NCI-H1092 treated with DMSO at 0.1 percent for 48 hours (cell line): ENCODE measurements at places on chromosomes 13 and 19.

DNA sequence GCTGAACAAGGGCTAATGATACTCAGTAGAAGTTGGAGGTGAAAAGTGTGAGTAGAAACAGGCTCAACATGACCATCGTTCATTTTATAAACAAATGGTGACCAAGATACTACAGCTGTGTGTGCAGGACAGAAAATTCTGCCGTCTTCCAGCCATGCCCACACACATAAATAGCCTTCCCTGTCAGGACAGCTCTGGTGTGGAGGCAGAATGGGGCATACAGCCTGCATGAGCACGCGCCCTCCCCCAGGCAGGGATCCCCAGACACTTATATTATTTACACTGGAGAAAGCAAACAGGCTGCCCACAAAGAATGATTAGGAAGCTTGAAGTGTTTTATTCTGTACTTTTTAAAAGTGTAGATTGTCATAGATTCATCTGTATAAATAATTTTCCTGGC, 20.4 kb downstream of the GJA3 start:
- DNase-seq, result no peak

DNA sequence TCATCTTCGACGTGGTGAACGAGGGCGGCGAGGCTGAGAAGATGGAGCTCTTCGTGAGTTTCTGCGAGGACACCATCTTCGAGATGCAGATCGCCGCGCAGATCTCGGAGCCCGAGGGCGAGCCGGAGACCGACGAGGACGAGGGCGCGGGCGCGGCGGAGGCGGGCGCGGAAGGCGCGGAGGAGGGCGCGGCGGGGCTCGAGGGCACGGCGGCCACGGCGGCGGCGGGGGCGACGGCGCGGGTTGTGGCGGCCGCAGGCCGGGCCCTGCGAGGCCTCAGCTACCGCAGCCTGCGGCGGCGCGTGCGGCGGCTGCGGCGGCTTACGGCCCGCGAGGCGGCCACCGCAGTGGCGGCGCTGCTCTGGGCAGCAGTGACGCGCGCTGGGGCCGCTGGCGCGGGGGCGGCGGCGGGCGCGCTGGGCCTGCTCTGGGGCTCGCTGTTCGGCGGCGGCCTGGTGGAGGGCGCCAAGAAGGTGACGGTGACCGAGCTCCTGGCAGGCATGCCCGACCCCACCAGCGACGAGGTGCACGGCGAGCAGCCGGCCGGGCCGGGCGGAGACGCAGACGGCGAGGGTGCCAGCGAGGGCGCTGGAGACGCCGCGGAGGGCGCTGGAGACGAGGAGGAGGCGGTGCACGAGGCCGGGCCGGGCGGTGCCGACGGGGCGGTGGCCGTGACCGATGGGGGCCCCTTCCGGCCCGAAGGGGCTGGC, 52.6 kb downstream of the MAP4K1 start:
- no peak for DNase-seq

GRCh38 chr13:75803164-75803611, 167.1 kb downstream of the LMO7 start:
- peak; percentile 56 for DNase-seq

- DNase-seq, result no peak
Measured at GRCh38 chr19:9070066-9070465, 16.8 kb upstream of the OR1M1 start.

GRCh38 chr13:112783978-112784371, 94.1 kb downstream of the ATP11A start:
- DNase-seq, result no peak

DNA sequence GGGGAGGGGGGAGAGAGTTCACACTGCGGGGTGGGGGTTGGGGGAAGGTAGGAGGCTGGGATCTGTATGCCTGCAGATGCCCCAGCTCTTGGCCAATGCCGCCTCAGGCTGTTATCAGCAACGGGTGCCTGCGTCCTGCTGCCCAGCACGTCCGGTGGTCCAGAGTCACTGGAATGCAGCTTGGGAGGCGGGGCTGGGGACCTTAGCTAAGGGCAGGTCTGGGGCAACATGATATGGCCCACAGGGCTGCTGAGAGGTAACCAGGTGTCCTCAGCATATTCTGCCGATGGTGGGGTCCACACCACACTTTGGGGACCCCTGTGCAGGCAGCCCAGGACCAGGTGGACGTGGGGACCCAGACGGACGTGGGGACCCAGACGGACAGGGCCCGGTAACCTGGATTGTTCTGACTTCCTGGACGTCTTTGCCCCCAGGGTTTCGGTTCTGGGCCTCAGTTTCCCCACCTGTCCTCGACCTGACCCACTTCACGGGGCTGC, 668 bp upstream of the ARHGAP45 start:
- DNase-seq, result no peak

DNA sequence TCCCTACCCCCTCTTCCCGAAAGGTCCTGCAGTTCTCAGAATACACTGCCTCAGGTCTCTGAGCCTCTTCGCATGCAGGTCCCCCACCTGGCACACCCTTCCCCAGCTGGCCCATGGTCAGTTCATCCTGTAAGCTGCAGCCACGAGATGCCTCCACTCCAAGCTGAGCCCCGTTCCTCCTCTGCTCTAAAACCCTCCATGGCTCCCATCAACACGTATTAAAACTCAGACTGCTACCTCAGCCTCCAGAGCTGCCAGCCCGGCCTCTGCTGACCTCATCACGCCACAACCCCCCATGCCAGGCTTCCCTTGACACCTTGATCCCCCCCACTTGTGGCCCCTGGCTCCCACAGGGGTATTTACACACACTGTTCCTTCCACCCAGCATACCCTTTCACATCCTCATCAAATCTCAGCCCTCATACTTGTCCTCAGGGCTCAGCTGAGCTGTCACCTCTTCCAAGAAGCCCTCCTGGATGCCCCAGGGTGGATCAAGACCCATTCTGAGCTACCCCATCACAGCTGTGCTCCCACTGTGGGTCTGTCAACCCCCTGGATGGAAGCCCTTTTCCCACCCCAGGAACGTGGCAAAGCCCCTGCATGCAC, 48.9 kb downstream of the PTPRS start:
- no peak for DNase-seq

DNA sequence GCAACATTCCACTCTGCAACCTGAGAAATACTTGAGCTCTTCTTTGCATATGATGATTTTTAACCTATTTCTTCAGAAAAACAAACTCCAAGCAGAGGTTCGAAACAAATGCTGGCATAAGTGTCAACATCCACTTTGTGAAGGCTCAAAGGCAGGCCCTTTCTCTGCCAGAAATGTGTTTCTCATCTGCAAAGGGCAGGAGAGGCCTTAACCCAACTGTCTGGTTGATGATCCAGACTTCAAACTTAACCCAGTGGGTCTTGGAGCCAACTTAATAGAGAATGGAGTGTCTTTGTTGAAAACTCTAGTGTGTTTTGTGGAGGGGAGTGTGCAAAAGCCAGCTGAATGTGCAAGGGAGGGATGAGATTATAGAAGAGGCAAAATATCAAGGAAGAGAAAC, 28.3 kb upstream of the ZNF507 start:
- DNase-seq, result no peak

DNA sequence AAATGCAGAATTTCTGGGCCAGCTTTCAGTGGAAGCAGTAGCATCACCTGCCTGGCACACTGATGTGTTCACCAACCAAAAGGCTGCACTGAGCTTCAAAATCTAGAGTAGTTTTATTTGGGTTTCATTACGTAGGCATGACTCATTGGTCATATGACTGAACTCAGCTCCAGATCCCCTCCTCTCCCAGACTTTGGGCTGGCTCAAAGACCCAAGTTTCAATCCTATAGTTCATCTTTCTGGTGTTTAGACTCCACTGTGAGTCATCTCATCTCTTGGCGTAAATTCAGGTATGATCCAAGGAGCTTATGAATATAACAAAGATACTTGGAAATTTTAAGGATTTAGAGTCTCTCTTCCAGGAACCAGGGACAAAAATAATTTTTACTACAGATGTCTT, 17.7 kb downstream of the ZMYM5 start:
- DNase-seq, result no peak

- DNase-seq, result no peak
Measured at GRCh38 chr19:4303819-4304537, 420 bp upstream of the FSD1 start.

- no peak for DNase-seq
Measured at GRCh38 chr19:2394054-2394441, 33.3 kb downstream of the TIMM13 start.

- peak; percentile 36 for DNase-seq
Measured at GRCh38 chr13:50075619-50076097, 60.4 kb downstream of the KCNRG start.

- DNase-seq, result peak; percentile 60
Measured at GRCh38 chr13:31945202-31945961, 86.2 kb upstream of the FRY start.

DNA sequence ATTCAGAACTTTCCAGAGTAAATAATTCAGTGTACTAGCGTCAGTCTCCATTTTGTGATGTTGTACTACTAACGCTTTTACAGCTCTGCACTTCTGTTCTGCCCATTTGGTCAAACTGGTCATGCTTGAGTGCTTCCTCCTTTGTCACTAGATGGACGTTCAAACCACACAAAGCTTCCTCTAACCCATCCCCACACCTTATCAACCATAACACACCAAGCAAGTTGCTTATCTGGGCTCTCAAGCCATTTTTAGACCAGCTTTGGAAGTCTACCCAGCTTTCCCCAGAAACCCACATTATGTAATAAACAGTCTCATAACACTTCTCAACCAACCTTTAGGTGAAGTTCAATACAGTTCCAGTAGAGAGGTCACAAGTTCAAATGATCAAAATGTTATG, 2.3 kb upstream of the ZNF347 start:
- DNase-seq, result no peak

GRCh38 chr19:48975947-48976847, 11.1 kb downstream of the FTL start:
- no peak for DNase-seq

DNA sequence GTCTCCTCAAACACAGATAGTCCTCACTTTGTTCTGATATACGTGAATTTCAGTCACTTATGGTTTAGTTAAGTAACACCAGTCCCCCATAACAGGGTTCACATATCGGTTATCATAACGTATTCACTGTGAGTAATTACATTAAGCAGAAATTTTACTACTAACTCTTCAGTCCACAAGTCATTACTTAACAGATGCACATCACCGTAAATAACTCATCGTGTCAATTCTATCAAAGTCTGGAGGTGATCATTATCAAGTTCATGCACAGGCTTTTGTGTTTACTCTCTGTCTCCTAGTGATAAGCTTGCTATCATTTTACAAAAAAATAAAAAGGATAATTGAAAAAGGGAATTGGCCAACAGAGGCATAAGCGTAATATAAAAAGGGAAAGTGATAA, 287.4 kb upstream of the ATXN8OS start:
- DNase-seq, result no peak

DNA sequence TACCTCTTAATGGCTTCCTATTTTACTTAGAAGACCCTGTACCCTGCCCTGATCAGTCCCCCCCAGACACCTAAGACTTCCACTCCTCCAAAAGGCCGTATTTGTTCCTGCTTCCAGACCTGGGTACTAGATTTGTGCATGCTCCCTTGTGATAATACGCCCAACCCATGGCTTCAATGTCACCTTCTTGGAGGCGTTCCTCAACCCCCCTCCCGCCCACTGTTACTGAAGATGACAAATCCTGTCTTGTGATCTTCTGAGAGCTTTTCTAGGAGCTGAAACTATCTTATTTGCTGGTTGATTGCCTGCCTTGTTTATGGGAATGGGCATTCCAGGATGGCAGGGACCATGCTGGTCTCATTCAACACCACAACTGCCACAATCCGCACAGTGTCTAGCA, 9.4 kb downstream of the SLC25A23 start:
- no peak for DNase-seq

DNA sequence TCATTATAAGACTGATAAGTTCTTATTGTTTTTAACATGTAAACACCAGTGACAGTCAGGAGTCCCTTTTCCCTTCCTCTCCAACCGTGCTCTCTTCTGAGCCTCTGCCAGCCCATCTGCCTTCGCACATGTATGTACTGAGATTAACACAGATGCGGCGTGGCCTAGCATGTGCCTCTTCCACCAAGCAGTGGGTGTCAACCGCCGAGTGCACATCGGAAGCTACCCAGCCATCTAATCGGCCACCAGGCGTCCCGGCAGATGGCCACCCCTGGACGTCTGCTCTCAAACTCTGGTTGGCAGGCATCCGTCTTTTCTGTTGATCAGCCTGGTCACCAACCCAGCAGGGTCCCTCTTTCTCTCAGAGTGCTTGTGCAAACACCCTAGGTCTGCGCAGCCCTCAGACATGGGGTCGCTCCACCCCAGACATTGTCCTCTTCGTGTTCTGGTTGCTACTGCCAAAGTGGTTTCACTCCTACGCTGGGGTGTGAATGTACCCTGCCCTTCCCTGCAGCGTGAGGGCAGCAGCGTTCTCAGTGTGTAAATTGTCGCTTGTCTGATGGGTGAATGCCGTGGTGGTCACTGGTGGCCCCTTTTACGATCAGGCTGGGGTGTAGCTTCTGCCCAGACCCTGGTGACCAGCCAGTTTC, 57.7 kb upstream of the LDLR start:
- peak; percentile 43 for DNase-seq
